ENCODE measurements at places on chromosomes 6 and 20.

GRCh38 chr20:63700199-63701050, 4.0 kb downstream of the TNFRSF6B start:
- DNase-seq: no peak

GRCh38 chr6:168101590-168102314, 22.7 kb upstream of the FRMD1 start:
- DNase-seq: no peak

- no peak for DNase-seq
These were observed 18.7 kb upstream of the YWHAB start for GRCh38 chr20:44866703-44867335.

GRCh38 chr20:61734733-61735502, 330.8 kb downstream of the TAF4 start:
- DNase-seq: no peak

GRCh38 chr6:97939440-97940168, 656.6 kb upstream of the MMS22L start:
- DNase-seq: no peak

DNA sequence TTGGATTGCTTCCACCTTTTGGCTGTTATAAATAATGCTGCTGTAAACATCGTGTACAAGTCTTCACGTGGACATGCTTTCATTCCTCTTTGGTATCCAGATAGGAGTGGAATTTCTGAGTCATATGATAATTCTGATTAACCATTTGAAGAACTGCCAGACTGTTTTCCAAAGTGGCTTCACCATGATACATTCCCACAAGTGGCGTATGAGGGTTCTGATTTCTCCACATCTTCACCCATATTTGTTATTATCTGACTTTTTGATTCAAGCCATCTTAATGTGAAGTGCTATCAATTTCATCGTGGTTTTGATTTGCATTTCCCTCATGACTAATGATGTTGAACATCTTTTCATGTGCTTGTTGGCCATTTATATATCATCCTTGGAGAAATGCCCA, 2.9 kb upstream of the SNRPB start:
- no peak for DNase-seq

DNA sequence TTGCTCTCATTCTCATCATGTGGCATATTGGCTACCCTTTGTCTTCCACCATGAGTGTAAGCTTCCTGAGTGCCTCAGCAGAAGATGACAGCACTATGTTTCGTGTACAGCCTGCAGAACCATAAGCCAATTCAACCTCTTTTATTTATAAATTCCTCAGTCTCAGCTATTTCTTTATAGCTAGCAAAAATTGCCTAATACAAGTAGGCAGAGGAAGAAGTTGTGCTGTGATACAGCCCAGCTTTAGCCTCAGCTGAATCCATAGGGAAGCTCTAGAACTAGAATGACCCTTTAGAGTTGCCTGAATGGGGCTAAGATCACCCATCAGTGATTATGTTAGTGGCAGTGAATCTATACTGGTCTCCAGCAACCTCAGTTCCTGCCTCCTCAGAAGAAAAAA, 19.0 kb upstream of the SERINC1 start:
- no peak for DNase-seq

- no peak for DNase-seq
These were observed 874.2 kb downstream of the TFAP2A start for GRCh38 chr6:9540534-9541126.

- DNase-seq: no peak
These were observed 646.5 kb downstream of the TENT5A start for GRCh38 chr6:81105998-81106397.

- no peak for DNase-seq
These were observed 35.6 kb upstream of the FAM210B start for GRCh38 chr20:56323206-56323605.

GRCh38 chr20:7383216-7383615, 557.0 kb downstream of the HAO1 start:
- DNase-seq: no peak

- no peak for DNase-seq
These were observed 1.1 kb upstream of the TRAM2 start for GRCh38 chr6:52577778-52578463.

DNA sequence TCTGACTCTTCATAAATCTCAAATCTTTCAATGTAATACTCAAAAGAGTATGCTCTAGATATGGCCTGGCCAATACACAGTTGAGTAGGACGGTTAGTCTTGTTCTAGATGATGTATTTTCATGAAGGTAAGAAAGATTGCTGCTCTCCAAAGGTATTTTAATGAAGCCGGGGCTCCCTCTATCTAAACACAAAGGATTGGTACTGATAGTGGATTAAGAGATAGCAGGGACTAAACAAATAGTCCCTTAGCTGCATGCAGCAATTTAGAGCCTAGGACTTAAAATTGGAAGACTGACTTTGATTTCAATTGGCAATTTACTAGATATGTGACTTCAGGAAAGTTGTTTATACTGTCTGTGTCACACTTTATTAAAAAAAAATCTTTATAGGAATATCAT, 31.4 kb upstream of the TENT5A start:
- DNase-seq: no peak

DNA sequence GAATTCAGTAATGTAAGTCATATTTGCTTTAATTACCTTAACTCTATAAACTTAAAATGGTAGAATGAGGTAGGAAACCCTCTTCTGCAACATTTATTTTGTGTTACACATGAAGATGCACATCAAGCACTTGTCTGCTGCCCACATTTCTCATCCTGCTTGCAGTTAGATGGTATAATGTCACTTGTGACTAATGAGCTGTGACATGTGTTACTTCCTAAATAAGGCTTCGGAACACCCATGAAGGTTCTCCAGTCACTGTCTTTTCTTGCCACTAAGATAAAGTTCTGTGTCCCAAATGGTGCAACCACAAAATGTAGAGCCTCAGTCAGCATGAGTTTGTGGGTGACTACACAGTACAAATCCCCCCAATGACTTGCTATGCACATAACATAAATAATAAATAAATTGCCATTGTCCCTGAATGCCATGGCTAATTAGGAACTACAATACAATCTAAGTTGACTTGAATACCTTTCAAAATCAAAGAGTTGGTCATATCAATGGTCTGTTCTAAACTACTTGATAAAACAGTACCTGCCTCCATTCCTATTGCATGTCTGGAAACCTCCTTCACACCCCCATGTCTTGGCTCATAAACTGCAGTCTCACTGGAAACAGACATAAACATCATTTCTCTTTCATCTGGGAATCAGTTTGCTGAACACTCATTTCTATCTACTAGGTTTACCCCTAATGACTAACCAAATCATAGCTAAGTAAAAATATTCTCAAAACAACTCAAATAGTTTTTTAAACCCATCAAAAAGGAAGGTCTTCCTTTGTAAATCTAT, 157.2 kb downstream of the PTPRK start:
- no peak for DNase-seq

GRCh38 chr20:50001784-50002311, 19.1 kb downstream of the SNAI1 start:
- DNase-seq: no peak

- DNase-seq: no peak
These were observed 133.5 kb upstream of the TMEM170B start for GRCh38 chr6:11404081-11404480.

GRCh38 chr6:159033160-159034049, 11.4 kb downstream of the TAGAP start:
- no peak for DNase-seq

DNA sequence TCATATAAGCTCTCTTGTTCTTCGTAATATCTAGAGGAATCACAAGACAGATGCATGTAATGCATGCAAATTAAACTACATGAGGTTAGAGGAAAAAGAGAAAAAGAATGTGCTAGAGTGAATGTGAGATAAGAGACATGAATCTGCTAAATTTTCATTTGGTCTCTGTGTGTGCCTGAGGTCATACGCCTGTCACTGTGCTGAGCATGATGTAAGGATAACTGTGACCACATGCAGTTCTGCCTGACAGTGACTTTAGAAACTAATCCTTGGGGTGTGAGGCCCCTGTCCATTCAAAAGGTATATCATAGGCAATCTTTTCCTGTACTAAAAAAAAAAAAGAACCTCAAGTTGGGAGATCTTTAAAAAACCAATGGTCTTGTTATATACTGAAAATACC, 70.6 kb downstream of the SHPRH start:
- DNase-seq: no peak

DNA sequence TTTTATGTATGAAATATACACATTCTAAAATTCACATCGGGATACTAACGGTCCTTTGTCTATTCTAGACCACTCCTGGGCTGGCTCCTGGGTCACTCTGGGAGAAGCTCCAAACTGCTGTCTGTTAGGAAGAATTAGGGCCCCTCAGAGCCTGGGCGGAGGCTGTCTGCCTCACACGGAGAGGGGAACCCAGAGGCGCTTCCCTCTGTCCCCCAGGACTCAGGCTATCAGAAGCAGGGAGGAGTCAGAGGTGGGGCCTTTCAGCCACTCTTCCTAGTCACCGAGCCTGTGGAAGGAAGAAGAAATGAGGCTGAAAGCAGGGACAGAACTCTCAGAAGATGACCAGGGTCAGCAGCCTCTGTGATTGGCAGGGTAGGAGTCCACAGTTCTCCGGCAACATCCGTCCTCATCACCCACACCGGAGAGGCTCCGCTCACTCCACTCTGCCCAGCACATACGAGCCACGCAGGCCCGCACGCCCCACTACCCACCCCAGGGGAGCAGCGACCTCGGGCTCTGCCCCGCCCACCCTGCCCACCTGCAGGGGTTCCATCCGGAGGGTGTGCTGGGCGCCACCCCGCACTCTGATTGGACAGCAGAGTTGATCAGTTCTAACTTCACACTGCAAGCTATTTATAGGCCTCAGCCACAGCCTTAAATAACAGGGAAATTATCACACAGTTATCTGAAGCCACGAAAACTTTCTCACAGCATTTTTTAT, 182.1 kb upstream of the AFDN start:
- DNase-seq: no peak

DNA sequence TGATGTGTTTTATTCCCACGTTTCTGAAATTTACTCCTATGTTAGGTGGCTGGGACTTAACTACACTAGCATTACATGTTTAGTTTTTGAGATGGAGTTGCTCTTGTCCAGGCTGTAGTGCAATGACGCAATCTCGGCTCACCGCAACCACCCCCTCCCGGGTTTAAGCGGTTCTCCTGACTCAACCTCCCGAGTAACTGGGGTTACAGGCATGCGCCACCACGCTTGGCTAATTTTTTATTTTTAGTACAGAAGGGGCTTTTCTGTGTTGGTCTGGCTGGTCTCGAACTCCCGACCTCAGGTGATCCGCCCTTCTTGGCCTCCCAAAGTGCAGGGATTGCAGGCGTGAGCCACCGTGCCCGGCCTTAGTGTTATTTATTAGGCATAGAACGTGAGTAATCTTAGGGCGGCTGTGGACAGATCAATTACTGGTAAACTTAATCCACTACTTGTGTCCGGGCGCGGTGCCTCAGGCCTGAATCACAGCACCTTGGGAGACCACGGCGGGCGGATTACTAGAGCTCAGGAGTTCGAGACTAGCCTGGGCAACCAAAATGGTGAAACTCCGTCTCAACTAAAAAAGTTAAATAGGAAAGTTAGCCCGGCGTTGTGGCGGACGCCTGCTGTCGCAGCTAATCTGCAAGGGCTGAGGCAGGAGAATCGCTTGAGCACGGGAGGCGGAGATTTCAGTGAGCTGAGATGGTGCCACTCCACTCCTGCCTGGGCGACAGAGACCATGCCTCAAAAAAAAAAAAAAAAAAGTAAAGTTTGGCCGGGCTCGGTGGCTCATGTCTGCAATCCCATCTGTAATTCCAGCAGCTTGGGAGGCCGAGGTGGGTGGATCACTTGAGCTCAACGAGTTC, 123.7 kb upstream of the BTN3A2 start:
- no peak for DNase-seq

DNA sequence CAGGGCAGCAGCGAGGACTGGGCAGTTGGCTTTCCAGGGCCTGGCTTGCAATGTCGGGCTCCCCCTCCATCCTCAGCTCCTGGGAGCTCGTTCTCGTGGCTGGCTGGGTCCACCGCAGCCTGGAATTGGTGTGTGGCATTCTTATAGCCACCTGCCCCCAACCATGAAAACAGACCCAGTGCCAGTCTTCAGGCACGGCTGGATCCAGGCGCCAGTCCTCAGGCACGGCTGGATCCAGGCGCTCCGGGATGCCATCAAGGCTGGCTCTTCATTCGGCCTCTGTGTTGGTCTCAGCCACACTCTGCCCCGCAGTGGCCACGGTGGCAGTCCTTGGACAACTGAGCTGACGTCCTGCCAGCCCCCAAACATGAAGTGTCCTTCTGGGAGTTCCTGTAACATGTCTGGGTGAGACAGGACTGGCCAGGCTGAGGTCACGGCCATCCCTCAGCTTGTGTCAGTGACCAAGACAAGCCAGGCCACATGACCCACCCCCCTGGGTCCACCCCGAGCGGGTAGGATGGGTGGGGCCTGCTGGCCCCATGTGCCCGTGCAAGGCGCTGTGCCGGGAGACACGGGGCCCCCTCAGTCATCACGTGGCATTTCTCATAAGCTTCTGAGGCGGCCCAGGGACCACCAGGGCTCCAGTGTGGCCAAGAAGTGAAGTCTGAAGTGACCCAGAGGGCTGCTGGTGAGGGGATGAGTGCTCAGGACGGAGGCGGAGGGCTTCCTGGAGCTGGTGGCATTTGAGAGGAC, 99.0 kb downstream of the TAF4 start:
- no peak for DNase-seq
